Cerebellum (tissue), 4 donors: ENCODE measurements at places on chromosomes 12 and 14.

- DNase-seq = no peak
These were observed 29.7 kb upstream of the CEBPE start for GRCh38 chr14:23148591-23149249.

DNA sequence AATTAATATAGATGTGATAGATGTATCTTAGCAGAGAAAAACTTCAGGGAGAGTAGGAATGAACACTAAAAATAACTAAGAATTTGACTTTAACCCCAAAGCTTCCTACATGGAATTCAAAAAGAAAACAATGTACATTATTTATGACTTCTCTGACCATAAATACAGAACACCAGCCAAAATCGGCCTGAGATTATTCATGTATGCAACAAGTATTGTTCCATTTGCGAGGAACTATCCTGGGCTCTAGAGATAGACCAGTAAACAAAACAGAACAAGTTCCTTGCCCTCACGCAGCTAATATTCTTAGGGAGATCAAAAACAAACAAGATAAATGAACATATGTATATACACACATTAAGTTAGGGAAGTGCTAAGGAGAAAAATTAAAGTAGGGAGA is 432.3 kb upstream of the SOX5 start:
- no peak for DNase-seq

DNA sequence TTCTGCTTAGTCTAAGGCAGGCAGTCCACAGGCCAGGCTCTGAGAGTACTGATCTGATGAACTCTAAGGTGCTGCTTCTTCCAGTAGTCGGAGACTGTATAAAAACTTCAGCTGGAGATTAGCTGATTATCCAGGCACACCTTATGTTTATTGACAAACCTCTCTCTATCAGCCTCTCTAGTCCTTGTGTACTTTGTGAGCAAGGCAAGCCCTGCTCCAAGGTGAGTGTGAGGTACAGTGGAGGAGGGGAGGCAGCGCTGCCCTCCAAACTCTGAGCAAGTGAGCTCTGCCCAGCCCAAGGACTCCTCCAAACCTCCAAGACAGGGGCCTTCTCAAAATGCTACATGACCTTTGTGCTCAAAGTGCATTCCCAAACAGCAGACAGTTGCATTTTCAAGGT is 95.9 kb upstream of the CDKN3 start:
- no peak for DNase-seq

- no peak for DNase-seq
These were observed 308.9 kb downstream of the BTG1 start for GRCh38 chr12:91836696-91837095.

DNA sequence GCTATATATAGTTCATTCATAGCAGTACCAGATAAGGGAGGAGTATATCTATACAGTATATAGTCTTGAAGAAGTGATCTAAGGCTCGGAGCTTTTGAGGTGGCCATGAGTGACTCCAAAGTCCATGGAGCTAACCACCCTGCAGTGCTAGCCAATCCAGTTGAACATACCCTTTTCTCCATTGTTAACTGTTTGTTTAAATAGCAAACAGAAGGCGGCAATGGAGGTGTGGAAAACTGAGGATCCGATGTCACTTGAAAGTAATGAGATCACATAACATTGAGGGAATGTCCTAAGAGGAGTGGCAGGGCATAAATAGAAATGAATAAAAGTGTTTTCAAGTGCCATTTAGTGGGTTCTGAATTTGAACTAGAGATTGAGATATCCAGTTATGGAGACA is 12.4 kb upstream of the SNAPC1 start:
- no peak for DNase-seq

- DNase-seq = no peak
These were observed 64.1 kb downstream of the NELL2 start for GRCh38 chr12:44812062-44812461.

- DNase-seq = no peak
These were observed 12.7 kb upstream of the WDR89 start for GRCh38 chr14:63654346-63654745.

- DNase-seq = no peak
These were observed 35.3 kb downstream of the SDR9C7 start for GRCh38 chr12:56898938-56899337.

- DNase-seq = no peak
These were observed 172.1 kb downstream of the TTC7B start for GRCh38 chr14:90643982-90644670.

- DNase-seq = no peak
These were observed 120.0 kb downstream of the PDE6H start for GRCh38 chr12:15092826-15093225.

- no peak for DNase-seq
These were observed 109.2 kb upstream of the SLCO1C1 start for GRCh38 chr12:20585913-20586312.

- no peak for DNase-seq
These were observed 93.2 kb downstream of the EGLN3 start for GRCh38 chr14:33857650-33858049.

GRCh38 chr12:72271451-72272090 is 599 bp upstream of the TRHDE start:
- DNase-seq = peak; percentile 65

- no peak for DNase-seq
These were observed 200.1 kb downstream of the DAD1 start for GRCh38 chr14:22388669-22389595.

DNA sequence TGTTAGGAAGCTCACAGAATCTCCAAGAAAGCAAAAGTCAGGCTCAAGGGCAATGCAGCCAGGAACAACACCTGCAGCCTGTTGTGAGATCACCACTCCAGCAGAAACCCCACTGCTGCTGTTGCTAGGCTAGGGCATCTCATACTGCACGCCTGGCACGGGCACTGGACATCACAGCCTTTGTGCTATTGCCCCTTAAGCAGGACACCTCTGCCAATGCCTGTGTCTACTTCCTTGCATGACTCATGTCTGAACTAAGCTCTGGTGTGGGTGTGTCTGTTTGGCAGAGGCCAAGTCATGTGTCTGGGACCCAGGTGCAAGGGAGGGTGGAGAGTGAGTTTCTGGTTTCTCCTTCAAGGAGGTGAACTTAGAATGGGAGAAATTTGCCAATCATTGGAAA is 10.0 kb upstream of the DDX47 start:
- no peak for DNase-seq

DNA sequence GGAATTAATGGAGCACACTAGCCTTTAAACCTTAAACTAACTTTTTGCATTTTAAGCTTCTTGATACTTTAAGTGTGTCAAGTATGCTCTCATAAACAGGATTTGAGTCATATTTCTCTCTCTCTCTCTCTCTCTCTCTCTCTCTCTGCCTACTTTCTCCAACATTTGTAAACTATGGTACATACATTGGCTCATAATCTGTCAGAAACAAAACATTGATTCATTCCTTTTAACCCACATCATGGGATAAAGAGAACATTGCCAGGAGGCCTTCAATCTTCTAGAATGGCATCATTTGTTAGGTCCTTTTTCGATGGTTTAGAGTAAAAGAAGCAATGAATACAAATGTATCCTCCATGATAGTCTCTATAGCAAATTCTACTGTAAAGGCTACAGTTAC is 81.6 kb upstream of the RERGL start:
- no peak for DNase-seq

DNA sequence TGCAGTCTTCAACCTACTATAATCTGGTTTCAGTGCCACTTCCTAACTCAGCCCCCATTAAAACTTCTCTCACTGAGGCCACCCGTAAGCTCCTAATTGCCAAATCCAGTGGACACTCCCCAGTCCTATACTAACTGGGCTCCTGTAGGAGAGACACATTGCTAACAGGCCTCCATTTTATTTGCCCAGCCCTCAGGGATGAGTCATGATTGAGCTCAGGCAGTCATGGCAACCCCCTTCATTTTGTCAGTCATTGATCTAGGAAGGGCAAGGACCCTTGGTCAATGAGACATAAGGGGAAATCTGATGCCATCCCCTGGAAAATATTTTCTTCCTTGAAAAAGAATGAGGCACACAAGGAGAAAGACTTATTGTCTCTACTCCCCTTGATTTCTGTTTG is 70.1 kb upstream of the HIF1A start:
- DNase-seq = no peak

DNA sequence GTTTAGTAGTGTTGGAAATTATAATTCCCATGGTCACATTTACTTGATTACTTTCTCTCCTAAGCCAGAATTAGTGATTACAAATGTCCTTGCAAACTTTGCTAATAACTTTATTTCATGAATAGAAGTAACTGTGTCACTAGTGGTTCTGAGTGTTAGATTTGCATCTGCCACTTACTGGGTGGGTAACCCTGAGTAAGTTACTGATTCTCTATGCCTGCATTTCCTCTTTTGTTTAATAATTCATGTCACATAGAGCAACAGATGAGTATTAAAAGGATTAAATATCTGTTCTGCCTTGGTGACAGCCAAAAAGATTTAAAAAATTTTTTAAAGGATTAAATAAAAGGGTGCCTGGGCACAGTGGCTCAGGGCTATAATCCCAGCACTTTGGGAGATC is 78.6 kb downstream of the BHLHE41 start:
- no peak for DNase-seq

GRCh38 chr14:100846309-100846859 is 20.5 kb downstream of the MEG3 start:
- no peak for DNase-seq

- DNase-seq = no peak
These were observed 54.4 kb downstream of the GALNT16 start for GRCh38 chr14:69314327-69314726.

- no peak for DNase-seq
These were observed 149.0 kb downstream of the KITLG start for GRCh38 chr12:88431246-88431645.
